ENCODE measurements at places on chromosomes 3 and 15. TPM values are rescaled to one million over a fixed set of nuclear protein-coding genes. Genes with fewer than 3 reads are reported as not detected.

- DNase-seq: no peak
These were observed 517.5 kb downstream of the NTRK3 start for GRCh38 chr15:87739081-87739480.

DNA sequence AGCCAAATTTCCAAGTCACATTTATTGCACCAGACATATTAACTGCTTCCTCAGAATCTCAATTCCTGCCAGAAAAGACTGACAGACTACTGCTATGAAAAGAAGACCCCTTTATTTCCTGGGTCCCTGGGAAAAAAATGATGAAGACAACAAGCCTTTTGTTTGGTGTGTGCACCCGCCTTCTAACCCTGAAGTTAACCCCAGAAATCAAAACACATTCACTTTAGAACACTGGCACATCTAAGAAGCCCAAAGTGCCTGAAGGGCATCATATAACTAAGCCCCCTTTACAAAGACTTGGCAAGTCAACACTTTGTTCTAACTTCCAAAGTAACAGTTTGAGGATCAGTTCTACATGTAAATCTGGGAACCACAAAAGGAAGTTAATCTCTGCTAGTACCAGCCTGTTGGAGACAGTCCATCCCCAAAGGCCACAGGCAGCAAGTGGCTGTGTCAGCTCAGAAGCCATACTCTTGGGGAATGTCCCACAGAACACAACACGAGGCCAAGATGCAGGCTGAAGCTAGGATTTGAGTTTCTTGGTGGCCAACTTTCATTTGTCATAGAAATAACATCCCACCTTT lies 16.3 kb upstream of the ATP1B3 start:
- no peak for DNase-seq

- DNase-seq: no peak
These were observed 240.8 kb upstream of the KCNMB2 start for GRCh38 chr3:178295292-178295912.

DNA sequence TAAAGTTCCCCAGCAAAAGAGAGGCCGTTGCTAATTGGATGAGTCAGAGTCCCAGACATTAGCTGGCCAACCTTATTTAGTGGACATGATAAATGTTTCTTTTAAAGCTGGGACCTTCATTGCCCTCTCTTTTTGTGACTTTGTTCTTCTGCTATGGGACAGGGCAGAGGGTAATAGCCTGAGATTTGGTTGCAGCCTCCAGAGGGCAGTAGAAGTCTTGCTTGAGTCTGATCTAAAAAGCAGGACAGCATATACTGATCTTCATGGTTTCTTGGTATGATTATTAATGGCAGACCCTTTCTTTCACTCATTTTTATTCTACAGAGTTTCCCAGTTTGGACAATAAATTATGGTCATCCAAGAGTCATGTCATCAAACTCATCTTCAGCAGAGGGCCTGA lies 25.1 kb upstream of the ZKSCAN7 start:
- no peak for DNase-seq

- DNase-seq: peak; percentile 14
These were observed 464.0 kb upstream of the CCDC54 start for GRCh38 chr3:106913111-106913698.

DNA sequence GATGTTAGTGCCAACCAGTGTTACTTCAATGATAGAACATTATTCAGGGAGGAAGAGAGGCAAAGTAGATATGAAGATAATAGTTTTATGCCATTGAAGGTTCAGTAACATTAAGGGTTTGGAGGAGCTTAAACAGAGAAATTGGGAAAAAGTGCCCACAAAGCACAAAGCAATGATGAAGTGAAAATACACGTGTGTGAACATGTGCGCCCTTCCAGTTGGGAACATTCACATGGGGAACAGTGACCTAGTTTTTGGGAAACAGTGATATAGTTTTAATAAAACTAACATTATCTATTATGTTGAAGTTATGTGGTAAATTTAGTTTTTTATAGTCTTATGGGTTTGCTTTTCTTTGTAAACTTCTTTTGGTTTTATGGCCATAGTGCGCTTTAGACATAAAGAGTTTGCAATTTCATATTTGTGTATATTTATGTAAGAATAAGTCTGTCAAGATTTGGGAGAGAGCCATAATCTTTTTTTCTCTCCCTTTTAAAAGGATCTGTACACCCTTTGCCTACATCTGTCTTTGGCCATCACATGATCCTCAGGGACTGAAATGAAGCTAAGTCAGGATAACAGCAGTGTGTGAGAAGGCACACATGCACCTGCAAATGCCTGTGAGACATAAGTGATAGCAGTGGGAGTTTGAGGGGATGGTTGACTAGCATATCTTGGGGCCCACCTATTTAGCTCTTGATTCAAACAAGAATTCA lies 450.3 kb upstream of the THRB start:
- no peak for DNase-seq

DNA sequence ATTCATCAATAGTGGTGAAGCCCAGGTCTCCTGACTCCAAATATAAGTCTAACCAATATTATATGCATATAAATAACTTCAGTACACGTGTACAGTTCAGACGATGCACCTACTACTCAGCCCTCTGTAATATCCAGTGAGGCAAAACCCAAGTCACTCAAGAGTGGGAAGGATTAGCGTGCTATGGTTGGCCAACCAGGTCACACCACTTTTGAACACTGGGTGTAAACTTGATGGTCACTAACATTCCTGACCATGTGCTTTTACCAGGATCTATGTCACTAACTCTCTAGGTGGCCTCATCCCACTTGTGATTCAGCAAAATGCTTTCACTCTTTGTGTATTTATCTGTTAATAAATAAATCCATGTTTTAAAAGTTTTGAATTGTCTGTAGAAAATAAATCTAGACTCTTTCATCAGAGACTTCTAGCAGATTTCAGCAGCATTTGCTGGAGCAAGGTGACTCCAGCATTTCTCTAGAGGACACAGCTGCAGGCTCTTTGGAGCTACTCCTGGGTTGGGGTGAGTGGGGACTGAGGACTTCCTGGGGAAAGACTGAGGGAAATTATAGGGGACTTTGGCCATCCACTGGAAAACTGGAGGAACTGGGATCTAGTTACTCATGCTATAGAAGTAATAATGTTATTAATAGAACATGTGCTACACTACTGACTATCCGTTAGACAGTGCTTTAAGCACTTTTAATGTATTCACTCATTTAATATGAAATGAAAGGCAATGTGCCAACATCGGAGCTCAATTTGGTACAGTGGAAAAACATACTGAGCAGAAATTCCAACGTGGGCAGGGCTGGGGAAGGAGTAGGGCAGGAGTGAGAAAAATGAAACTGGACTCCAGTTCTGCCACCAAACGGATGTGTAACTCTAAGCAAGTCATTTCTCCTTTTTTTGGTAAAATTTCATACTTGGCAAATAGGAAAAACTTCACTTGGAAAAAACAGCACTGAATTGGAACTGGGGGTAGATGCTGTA lies 97.9 kb downstream of the RORA start:
- no peak for DNase-seq

DNA sequence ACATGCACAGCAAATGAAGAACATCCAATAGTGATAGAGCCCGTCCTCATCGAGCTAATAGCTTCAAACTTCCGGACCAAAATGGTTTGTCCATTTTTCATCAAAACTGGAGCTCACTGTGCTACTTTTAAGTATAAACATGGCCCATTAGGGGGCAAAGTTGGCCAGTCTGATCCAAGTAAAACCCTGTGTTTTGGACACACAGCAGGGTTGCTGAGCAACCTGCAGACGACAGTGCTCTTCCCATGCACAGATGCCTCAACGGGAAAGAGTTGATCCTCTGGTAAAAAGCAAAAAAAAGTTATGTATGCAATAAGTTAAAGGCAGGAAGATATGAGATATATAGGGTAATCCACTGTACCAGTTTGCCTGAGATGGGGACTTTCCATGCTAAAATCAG lies 244.0 kb upstream of the THBS1 start:
- no peak for DNase-seq

DNA sequence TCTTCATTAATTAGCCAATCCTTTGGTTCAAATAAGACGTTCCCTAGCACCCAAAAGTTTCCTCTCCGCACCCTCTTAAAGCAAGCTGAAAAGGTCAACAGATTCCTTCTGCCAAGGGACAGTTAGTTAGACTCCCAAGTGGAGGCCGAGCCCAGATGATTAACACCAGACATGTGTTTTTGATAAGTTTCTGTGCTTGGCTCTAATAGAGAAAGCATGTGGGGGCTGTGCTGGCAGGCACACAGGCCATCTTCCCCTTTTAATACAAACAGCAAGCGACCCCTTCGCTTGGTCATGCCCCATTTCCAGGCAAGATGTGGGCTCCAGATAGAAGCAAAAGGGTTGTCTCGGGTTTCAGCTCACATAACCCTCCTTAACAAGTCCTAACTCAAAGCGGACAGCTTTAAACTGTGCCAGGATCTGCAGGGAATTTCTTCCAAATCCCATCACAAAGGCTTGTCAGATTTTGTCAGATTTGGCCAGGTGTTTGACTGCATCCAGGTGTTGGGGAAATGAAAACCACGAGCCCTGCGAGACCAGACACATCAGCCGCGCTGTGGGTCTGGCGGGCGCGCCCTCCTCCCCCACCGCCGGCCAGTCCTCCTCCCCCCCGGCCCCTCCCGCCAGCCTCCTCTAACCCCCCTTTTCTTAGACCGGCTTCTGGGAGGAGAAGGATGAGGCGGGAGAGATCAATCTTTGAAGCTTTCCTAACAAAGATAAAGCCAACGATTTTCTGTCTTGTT lies 3.3 kb downstream of the HES1 start:
- DNase-seq: no peak

DNA sequence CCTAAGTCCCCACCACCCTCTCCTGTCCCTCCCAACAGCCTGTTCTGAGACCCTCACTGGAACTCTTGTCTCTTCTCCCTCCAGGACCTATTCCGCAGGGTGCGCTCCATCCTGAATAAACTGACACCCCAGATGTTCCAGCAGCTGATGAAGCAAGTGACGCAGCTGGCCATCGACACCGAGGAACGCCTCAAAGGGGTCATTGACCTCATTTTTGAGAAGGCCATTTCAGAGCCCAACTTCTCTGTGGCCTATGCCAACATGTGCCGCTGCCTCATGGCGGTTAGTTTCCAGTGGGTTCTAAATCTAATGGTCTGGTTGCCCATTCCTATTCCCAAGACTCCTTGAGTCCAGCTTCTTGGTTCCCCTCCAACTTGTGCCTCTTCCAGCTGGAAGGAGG lies 9.3 kb downstream of the EIF4G1 start:
- no peak for DNase-seq

DNA sequence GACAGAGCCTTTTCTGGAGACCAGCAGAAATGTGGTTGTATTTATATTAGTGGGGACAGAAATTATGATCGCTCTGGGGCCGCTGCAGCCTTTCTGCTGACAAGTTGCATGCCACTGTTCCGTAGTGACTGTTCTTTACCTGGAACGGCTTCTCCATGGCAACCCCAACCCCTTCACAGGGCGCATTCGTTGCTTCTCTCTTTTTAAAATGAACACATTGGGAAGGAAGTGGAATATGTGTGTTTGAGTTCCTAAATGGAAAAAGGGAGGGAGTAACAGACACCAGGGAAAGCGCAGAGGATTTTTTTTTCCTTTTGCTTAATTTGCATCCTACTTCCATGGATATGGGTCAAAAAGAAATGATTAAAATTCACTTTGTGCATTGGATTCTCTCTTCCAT lies 482.0 kb upstream of the SUCLG2 start:
- no peak for DNase-seq

DNA sequence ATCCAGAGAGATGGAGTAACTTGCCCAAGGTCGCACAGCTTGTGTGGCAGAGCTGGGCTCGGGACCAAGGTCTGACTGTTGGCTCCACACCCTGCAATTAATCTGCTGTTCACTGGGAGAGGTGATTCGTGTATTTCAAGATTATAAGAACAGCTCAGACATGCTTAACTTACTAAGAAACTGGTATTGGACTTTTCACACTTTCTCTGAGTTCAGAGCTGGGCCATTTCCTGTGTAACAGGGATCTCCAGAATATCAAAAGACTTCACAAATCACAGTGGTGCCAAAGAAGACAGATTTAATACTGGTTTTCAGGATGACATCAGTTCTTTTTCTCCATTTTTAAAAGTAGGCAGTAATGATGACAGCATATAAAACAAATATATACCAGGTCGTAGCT lies 156.8 kb upstream of the UBE2E1 start:
- no peak for DNase-seq

GRCh38 chr3:141940194-141940776 lies 63.8 kb downstream of the ATP1B3 start:
- DNase-seq: no peak

DNA sequence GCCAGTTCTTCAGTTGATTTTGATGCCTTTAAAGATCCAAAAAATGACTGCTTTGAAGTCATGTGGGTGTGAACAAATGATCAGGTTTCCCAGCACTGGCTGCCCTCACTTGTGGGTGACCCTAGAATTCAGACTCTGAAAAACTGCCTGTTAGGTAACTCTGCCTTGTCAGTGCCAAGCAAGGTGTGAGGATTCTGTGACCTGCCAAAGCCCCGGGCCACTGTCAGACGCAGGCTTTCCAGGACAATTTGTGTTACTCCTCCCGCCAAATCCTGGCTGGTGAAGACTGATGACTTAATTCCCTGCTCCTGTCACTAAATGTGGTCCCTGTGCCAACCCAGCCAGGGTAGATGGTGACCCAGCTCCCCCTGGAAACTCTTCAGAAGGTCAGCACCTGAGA lies 99.2 kb upstream of the PSMD6 start:
- DNase-seq: no peak

- DNase-seq: no peak
These were observed 41.5 kb downstream of the GPD1L start for GRCh38 chr3:32147933-32148332.

GRCh38 chr15:46280762-46281542 lies 646.1 kb downstream of the SQOR start:
- DNase-seq: no peak

DNA sequence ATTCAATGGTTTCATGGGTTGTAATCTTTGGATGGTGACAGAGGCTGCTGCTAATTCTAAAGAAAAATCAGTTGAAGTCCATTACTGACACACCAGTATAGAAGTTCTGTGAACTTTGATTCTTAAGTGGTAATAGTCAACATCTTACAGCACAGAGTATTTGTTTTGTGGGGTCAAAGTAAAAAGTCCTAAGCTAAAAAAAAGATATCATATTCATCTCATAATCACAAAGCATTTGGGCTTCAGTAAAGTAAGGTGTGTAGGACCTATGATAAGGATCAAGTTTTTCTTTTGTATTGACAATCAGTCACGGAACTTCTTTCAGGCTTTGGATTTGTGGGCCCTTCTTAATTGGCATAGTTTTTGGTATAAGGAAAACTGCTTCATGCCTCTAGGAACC lies 1.1 kb downstream of the ASTE1 start:
- DNase-seq: no peak

PLA1A gene
- total RNA-seq: not detected

ADAMTS17 gene
- 2.3 TPM for total RNA-seq

IL17RB gene
- 3.1 TPM for total RNA-seq

CGNL1 gene
- total RNA-seq: 1.2 TPM

NT5DC2 gene
- total RNA-seq: 389 TPM

TRAT1 gene
- not detected for total RNA-seq

HDGFL3 gene
- 130 TPM for total RNA-seq

GPR171 gene
- not detected for total RNA-seq

THRB gene
- total RNA-seq: 0.77 TPM

ARPP21 gene
- 0.12 TPM for total RNA-seq

RAP2B gene
- 14.4 TPM for total RNA-seq

CPLX3 gene
- not detected for total RNA-seq

IL5RA gene
- not detected for total RNA-seq

SLC38A3 gene
- 1.8 TPM for total RNA-seq

RASGRP1 gene
- total RNA-seq: 1.8 TPM

Data from neural crest cell (in vitro differentiated cells).